ENCODE measurements at places on chromosomes 4 and X. TPM values are rescaled to one million over a fixed set of nuclear protein-coding genes. Genes with fewer than 3 reads are reported as not detected.

The SRPX gene
- total RNA-seq, result 5.9 TPM

The LSM6 gene
- 22.3 TPM for total RNA-seq

The PDGFRA gene
- 0.35 TPM for total RNA-seq

The PDZD4 gene
- 0.30 TPM for total RNA-seq

The MTM1 gene
- 10.8 TPM for total RNA-seq

The MYOZ2 gene
- total RNA-seq, result 0.05 TPM

The CENPVL3 gene
- total RNA-seq, result 0.10 TPM

The NCAPG gene
- 1.5 TPM for total RNA-seq

The TBX22 gene
- total RNA-seq, result not detected

DNA sequence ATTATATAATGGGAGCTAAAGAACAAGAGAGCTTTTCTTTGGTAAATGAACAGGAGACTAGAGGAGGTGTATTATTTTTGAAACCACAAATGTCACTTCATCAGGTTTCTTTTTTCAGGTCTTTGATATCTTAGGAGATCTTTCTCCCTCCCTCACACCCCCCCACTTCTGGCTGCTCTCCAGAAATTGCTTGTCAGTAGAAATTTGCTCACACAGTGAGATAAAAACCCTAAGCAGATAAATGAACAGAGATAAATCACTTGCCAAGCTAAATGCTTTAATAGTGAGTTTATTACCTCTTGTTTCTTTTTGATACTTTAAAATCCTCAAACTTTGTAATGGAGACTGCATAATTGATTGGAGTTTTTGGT, 421.2 kb upstream of the TENM3 start:
- no peak for DNase-seq

- DNase-seq, result peak; percentile 94
Observed at GRCh38 chr4:39319676-39320075, 46.5 kb downstream of the RFC1 start.

DNA sequence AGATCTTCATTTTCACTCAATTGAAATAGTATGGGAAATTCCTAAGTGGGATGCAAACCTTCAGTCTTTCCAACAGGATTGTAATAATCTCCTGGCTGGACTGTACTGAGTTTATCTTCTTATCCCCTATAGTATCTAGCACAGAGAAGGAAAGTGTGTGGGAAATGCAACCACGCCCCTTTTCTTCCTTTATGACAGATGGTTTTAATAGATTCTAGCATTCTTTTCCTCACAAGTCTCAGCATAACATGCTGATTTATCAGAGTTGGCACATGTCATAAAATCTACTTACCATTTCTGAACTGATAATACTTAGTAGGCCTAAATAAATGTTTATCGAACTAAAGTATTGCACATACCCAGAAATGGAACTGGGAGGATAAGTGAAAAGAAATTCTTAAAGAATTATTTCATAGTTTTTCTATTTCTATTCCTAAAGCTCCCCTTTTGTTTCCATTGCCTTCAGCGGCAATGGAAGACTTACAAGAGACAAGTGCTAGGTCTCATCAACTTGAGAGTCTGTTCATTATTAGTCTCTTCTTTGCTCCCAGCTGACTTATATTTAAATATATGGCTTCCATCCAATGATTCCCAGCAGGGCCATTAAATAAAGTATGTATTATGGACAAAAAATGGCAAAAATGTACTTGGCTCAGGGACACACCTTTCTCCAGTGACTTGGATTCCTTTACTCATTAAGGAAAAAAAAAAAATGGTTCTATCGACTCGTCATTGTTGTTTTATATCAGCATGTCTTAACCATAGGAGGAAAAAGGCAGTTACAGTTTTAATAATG, 484.5 kb downstream of the IL1RAPL1 start:
- no peak for DNase-seq

DNA sequence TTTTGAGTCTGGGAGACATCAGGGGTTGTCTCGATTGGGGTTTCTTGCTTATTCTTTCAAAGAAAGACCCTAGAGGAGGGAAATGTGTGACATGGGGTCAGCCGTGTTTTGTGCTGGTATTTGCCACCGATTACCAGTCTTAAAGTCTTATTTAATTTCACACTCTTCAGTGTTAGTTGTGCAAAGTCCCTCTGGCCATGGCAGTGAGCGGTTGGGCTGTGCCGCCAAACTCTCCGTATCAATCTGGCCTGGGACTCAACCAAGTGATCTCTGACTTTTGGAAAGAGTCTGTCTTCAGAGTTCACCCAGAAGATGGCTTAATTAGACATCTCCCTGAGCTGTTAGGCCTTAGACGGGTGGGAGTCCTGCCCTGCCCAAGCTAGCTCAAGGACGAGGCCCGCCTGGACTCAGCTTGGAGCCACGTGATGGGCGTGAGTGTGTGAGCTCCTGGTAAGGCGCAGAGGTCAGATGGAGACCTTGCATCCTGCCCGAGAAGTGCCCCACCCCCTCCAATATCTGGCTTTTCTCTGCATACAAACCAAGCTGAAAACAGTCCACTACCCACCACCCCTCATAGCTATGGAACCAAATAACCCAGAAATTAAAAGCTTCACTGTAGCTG, 3.8 kb upstream of the PITX2 start:
- no peak for DNase-seq

DNA sequence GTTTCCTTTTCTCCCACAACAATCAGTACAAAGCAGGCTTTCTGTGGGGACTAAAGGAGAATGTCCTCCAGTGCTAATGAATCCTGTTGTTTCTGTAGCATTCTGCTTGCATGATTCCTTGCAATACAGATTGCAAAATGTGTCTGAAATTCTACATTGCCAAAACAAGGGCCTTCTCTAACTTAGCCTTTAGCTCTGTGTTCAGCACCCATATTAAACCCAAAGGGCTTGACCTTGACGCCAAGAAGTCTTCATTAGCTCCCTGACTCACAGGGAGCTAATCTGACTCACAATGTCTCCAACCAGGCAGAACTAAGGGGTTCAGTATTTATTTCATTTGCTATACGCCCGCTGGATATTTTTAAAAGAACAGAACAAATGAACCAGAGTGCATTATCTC, 241.4 kb upstream of the CLNK start:
- peak; percentile 82 for DNase-seq

DNA sequence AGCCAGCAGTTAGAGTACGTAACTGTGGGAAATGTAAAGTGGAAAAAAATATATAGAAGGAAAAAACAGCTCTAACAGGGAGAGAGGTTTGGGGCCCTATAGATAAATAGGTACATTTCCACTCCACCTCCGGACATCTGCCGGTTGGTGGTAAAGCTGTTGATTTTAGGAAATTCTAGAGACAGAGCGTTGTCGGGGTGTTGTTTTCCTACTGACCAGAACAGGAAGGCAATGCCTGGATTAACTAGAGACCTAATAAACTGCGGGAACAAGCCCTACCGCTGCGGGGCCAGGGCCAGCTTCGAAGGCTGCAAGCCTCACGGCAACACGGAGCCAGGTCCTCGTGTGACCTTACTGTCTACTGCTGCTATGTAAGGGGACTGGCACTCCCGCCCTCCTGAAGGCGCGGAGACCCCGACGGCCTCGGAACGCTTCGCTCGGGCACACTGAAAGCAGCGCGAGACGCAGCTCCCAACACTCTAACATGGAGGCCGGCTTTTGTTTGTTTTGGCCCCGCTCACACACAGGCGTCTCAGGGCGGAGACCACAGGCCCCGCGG, 702 bp upstream of the CDKN2AIP start:
- DNase-seq, result peak; percentile 58

- DNase-seq, result peak; percentile 9
Observed at GRCh38 chr4:184444215-184444952, 30.0 kb downstream of the IRF2 start.

DNA sequence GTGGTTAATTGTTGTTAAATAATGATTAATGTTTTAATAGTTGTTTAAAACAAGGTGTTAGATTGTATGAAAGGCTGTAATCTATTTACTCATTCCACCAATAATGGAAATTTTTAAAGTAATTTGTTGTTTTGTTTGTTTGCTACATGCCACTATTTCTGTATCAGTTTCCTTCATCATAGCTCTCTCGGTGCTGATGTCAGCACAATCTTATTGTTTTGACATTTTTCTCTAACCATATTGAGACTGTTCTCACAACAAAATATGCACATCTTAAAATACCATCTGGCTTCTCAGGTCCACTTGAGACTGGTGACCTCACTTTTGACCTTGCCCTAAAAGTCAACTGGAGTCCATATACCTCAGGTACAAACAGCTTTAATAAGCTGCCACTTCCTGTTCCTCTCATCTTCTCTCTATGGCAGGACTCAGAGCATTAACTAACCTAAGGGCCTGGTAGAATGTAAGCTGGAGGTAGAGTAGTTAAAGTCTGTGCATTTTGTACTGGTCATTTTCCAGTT, 1.0 kb upstream of the GUCY1B1 start:
- DNase-seq, result no peak

DNA sequence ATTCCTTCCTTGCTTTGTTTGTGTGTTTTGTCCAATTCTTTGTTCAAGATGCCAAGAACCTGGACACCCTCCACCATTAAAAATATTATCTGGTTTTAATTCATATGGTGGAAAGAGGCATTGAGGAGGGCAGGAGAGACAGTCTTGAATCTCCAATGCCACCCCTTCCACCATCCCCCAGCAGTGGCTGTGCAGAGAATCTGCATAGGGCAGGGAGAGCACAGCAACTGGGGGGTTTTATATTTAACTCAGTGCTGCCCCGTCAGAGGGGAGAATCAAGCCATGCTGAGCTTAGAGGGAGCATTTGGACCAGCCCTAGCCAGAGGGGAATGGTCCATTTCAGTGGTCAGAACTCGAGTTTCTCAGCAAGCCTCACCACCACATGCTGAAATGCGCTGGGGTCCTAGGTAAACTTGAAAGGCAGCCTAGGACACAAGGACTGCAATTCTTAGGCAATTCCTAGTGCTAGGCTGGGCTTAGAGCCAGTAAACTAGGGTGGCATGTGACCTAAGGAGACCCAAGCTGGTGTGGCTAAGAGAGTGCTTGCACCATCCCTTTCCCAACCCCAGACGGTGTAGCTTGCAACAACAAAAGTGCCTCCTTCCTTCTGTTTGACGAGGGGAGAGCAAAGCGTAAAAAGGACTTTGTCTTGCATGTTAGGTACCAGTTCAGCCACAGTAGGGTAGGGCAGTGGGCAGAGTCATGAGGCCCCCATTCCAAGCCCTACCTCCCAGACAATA, 34.2 kb downstream of the CCDC158 start:
- DNase-seq, result peak; percentile 7

GRCh38 chrX:136497556-136498052, at the start of gene HTATSF1:
Gene HTATSF1, plus strand, starts transcription at chrX:136497592. Its CDS starts 93 bp downstream, at chrX:136497685.
- peak; percentile 6 for DNase-seq

GRCh38 chr4:80107374-80107773, 34.3 kb upstream of the ANTXR2 start:
- DNase-seq, result peak; percentile 18

- DNase-seq, result peak; percentile 34
Observed at GRCh38 chr4:4216648-4217047, 10.1 kb downstream of the OTOP1 start.
